T-cell (primary cell): ENCODE measurements at places on chromosomes 12 and 14.

GRCh38 chr12:117921929-117922777 lies 46.6 kb downstream of the KSR2 start:
- H3K4me3 ChIP-seq = no peak overlapping the region
- no peaks in the 10 kb centered on the region for H3K36me3 ChIP-seq
- no peak overlapping the region for H3K27ac ChIP-seq
- DNase-seq = no peak
- H3K4me1 ChIP-seq = no peaks in the 10 kb centered on the region
- no peaks in the 10 kb centered on the region for H3K27me3 ChIP-seq

GRCh38 chr12:47650469-47650868 lies 55.4 kb downstream of the RPAP3 start:
- peaks cover 9% of the 10 kb centered on the region for H3K4me1 ChIP-seq
- no peak for DNase-seq
- H3K27ac ChIP-seq = no peak overlapping the region
- H3K36me3 ChIP-seq = no peaks in the 10 kb centered on the region

GRCh38 chr12:28027947-28028724 lies 55.6 kb upstream of the PTHLH start:
- no peaks in the 10 kb centered on the region for H3K4me1 ChIP-seq
- no peak for DNase-seq
- H3K27me3 ChIP-seq = no peaks in the 10 kb centered on the region
- H3K4me3 ChIP-seq = no peak overlapping the region

GRCh38 chr14:36056845-36057244 lies 119.7 kb downstream of the PTCSC3 start:
- H3K36me3 ChIP-seq = no peaks in the 10 kb centered on the region
- no peak overlapping the region for H3K27ac ChIP-seq
- no peak overlapping the region for H3K4me3 ChIP-seq
- no peaks in the 10 kb centered on the region for H3K27me3 ChIP-seq

- DNase-seq = no peak
- no peak overlapping the region for H3K27ac ChIP-seq
- no peak overlapping the region for H3K4me3 ChIP-seq
- H3K27me3 ChIP-seq = peaks cover 10% of the 10 kb centered on the region
- H3K36me3 ChIP-seq = no peaks in the 10 kb centered on the region
- H3K4me1 ChIP-seq = no peaks in the 10 kb centered on the region
Observed at GRCh38 chr12:95351748-95352147, 122.2 kb upstream of the METAP2 start.

DNA sequence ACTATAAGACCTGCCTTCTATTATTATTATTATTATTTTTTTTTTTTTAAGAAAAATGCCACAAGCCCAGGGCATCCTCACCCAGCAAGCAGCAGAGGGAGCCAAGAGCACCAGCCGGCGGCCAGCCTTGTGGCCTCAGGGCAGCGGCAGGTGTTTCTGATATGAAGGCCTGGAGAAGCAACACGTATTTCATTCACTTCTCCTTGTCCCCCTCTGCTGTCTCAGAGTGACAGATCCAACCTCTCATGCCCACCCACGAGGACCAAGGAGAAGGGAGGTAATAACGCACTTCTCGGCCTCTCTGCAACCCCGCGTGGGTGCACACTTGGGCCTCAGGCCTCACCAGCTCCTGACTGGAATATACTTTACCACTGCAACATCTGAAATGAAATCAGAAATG lies 25.4 kb downstream of the CDC42BPB start:
- H3K27me3 ChIP-seq = no peaks in the 10 kb centered on the region
- H3K27ac ChIP-seq = no peak overlapping the region
- no peak overlapping the region for H3K4me3 ChIP-seq
- DNase-seq = no peak
- H3K36me3 ChIP-seq = no peaks in the 10 kb centered on the region
- H3K4me1 ChIP-seq = no peaks in the 10 kb centered on the region

DNA sequence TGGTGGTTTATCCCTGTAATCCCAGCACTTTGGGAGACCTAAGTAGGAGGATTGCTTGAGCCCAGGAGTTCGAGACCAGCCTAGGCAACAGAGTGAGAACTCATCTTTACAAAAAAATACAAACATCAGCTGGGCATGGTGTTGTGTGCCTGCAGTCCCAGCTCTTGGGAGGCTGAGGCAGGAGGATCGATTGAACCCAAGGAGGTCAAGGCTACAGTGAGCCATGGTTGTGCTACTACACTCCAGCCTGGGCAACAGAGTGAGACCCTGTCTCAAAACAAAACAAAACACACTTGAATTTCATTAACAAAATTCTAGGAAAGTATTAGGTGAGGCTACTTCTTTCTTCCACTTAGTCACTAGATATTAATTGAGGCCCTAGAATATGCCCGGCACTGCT lies 77.1 kb downstream of the STXBP6 start:
- H3K27me3 ChIP-seq = no peaks in the 10 kb centered on the region
- no peaks in the 10 kb centered on the region for H3K4me1 ChIP-seq
- H3K4me3 ChIP-seq = no peak overlapping the region
- no peak overlapping the region for H3K27ac ChIP-seq
- no peak for DNase-seq
- H3K36me3 ChIP-seq = no peaks in the 10 kb centered on the region
